ENCODE measurements at places on chromosomes 6 and 20.

GRCh38 chr20:17646961-17647301 is 35.1 kb downstream of the RRBP1 start:
- DNase-seq = peak; percentile 34

DNA sequence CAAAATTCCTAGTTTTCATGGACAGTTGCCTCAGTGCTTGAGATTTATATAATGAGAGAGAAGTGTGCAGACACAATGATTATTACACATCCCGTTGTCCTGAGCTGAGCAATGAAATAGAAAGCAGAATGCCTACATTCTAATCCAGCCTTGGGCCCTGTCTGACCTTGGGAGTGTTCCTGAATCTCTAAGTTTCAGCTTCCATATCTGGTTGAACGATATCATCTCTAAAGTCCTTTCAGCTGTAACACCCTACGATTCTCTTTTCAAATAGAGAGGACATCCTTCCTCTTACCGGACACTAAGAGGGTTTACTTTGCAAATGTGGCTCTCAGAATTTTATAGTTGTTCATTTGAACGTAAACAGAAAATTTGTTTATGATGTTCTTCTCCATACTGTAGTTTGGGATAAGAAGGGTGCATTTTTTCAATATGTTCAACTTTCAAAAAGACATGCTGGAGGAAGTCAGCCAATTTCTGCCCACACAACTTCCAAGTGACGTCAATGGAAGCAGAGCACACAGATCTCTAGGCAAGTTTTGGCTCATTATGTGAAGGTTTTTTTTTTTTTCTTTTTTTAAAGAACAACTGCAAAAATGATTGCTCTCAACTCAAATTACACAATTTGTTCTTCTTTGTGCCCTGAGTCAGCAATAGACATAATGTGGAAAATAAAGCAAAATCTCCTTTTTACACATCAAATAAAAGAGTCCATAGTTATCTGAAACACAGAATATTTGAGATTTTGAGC is 50.4 kb downstream of the PDE7B start:
- peak; percentile 19 for DNase-seq

DNA sequence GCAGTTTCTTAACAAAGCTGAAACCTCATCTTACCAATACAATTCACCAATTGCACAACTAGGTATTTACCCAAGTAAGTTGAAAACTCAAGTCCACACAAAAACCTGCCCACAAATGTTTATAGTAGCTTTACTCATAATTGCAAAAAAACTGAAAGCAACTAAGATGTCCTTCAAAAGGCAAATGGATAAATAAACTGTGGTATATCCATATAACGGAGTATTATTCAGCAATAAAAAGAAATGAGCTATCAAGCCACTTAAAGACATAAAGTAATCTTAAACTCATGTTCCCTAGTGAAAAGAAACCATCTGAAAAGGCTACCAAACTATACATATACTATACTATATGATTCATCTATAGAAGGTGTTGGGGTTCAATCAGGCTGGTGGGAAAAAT is 179.7 kb downstream of the HACE1 start:
- no peak for DNase-seq

GRCh38 chr6:21382821-21383449 is 210.6 kb upstream of the SOX4 start:
- DNase-seq = no peak

GRCh38 chr20:49616154-49617007 is 48.4 kb upstream of the PTGIS start:
- DNase-seq = no peak

DNA sequence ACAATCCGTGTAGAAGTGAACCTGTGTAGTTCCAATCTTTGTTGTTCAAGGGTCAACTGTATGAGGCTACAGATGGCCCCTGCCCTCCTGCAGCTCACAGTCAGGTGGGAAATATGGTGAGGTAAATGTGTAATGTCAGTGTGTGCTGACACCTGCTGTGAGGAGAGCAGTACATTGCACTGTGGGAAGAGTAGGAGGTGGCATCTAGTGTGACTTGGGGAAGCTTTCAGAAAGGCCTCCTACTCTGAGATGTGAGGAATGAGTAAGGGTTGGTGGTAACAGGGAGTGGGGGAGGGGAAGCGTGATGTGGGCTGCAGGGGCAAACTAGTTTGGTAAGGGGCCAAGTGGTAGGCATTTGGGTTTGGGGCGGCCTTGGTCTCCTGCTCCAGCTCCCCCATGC is 188.8 kb downstream of the FARS2 start:
- no peak for DNase-seq

GRCh38 chr6:135346747-135347146 is 150.8 kb downstream of the AHI1 start:
- DNase-seq = no peak

DNA sequence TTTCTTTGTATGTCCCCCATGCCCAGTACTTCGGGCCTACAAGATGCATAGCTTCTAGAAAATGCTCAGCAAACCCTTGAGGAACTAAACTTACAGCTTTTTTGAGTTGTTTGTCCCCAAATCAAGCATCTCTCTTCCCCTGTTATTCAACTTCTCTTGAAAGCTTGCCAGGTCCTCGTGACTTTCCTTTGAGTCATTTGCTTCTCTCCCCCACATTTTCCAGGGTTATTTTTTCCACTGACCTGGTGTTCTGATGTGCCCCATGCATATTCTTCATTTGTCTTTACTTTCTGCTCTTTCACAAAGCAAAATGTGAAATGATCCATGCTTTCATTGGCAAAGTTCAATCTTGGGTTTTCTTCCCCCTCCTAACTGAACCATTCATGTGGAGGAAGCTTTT is 204.8 kb downstream of the TFAP2A start:
- no peak for DNase-seq

Data from large intestine (tissue), 12 donors.